Pancreas (tissue), 10 donors: ENCODE measurements at places on chromosomes 4 and X. TPM values are rescaled to one million over a fixed set of nuclear protein-coding genes. Genes with fewer than 3 reads are reported as not detected.

GPR119 gene
- total RNA-seq: 0.46 TPM

GRCh38 chr4:55080174-55080865 lies 45.1 kb downstream of the KDR start:
- no peak overlapping the region for H3K27ac ChIP-seq
- no peak for DNase-seq
- no peaks in the 10 kb centered on the region for H3K4me1 ChIP-seq

SLC10A3 gene
- 9.6 TPM for total RNA-seq

- peak overlapping the region; percentile 48 for H3K4me3 ChIP-seq
- H3K27ac ChIP-seq: peak overlapping the region; percentile 53
- no peak for DNase-seq
- peaks cover 25% of the 10 kb centered on the region for H3K4me1 ChIP-seq
- no peaks in the 10 kb centered on the region for H3K36me3 ChIP-seq
These were observed 675 bp downstream of the PRIMPOL start for GRCh38 chr4:184649971-184650855.

DNA sequence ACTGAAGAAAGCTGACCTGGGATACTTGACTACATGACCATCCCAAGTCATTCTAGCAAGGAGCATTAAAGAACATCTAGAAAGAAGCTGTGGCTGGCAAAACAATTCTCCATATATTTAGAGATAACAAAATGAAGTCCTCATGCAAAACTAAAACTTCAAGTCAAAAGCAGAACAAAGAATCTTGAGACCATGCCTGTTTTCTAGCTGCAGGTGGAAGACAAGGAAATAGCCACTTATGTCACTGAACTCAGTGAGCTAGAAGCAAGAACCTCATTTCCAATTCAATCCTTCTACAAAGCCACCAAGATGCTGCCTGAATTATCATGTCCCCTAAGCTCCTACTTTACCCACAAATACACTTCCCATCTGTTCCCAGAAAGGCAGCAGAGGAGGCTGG lies 13.8 kb downstream of the USP46 start:
- no peaks in the 10 kb centered on the region for H3K27me3 ChIP-seq
- no peaks in the 10 kb centered on the region for H3K36me3 ChIP-seq
- no peak overlapping the region for H3K27ac ChIP-seq
- H3K4me1 ChIP-seq: peaks cover 13% of the 10 kb centered on the region
- no peak for DNase-seq

DIAPH2 gene
- total RNA-seq: 5.8 TPM

NKRF gene
- 3.0 TPM for total RNA-seq

DNA sequence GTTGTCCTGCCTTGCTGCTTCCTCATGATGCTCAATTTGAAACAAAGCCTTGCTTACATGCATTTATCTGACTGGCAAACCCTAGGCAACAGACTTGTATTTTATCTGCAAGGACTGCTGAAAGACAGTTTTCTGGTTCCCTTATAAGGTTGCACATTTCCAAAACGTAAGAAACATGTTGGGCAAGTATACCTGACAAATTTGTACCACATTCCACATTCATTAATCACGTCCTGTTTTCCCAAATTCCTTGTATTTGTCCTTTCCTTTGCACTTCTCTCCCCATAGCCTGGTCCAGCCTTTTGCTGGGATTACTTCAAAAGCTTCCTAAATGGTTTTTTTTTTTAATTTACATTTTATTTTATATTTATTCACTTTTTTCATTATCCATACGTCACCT lies 310.1 kb downstream of the PPP3CA start:
- H3K4me1 ChIP-seq: no peaks in the 10 kb centered on the region
- no peaks in the 10 kb centered on the region for H3K27me3 ChIP-seq
- H3K36me3 ChIP-seq: no peaks in the 10 kb centered on the region
- H3K4me3 ChIP-seq: no peak overlapping the region

GRCh38 chr4:19285146-19285545 lies 966.6 kb upstream of the SLIT2 start:
- H3K27ac ChIP-seq: no peak overlapping the region
- H3K4me3 ChIP-seq: no peak overlapping the region
- no peaks in the 10 kb centered on the region for H3K36me3 ChIP-seq

HMX1 gene
- not detected for total RNA-seq

- H3K4me1 ChIP-seq: no peaks in the 10 kb centered on the region
- no peak for DNase-seq
- H3K27me3 ChIP-seq: no peaks in the 10 kb centered on the region
- no peak overlapping the region for H3K4me3 ChIP-seq
- no peaks in the 10 kb centered on the region for H3K36me3 ChIP-seq
These were observed 123.6 kb upstream of the RBPJ start for GRCh38 chr4:26197018-26197779.

NAP1L5 gene
- 2.2 TPM for total RNA-seq

KLHL4 gene
- not detected for total RNA-seq

DNA sequence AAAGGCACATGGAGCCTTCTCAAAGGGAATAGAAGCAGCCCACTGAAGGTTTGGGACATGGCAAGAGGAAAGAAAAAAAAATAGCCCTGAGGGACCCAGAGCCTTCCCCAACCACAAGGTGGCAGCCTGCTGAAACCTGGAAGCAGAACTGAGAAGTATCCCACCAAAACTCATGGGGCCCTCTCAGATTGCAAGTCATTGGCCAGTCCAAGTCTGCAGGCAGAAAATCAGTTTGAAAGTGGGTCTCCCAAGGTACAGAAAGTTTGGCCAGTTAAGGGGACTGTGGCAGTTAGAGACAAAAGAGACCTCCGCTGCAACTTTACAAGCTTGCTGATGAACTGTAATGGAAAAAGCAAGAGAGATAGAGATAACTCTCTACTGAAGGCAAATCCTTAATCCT lies 155.8 kb downstream of the ANTXR2 start:
- no peak overlapping the region for H3K4me3 ChIP-seq
- H3K27ac ChIP-seq: no peak overlapping the region
- no peaks in the 10 kb centered on the region for H3K27me3 ChIP-seq

NAAA gene
- total RNA-seq: 13.7 TPM

- H3K4me3 ChIP-seq: no peak overlapping the region
- H3K27me3 ChIP-seq: no peaks in the 10 kb centered on the region
- no peak overlapping the region for H3K27ac ChIP-seq
- no peak for DNase-seq
These were observed 14.8 kb downstream of the SPINK2 start for GRCh38 chr4:56806666-56807065.

GRCh38 chr4:14701896-14702295 lies 300.4 kb upstream of the CPEB2 start:
- H3K27me3 ChIP-seq: no peaks in the 10 kb centered on the region
- no peaks in the 10 kb centered on the region for H3K36me3 ChIP-seq
- H3K4me1 ChIP-seq: peaks cover 18% of the 10 kb centered on the region

ADGRA3 gene
- total RNA-seq: 13.4 TPM

- no peak overlapping the region for H3K4me3 ChIP-seq
- no peaks in the 10 kb centered on the region for H3K27me3 ChIP-seq
- H3K4me1 ChIP-seq: no peaks in the 10 kb centered on the region
- no peaks in the 10 kb centered on the region for H3K36me3 ChIP-seq
These were observed 212.0 kb upstream of the AFF2 start for GRCh38 chrX:148288451-148288850.

PDLIM3 gene
- total RNA-seq: 25.7 TPM

- no peaks in the 10 kb centered on the region for H3K27me3 ChIP-seq
- no peak overlapping the region for H3K4me3 ChIP-seq
- no peaks in the 10 kb centered on the region for H3K36me3 ChIP-seq
These were observed 725.9 kb upstream of the GRID2 start for GRCh38 chr4:91577864-91578263.

CWH43 gene
- total RNA-seq: 0.06 TPM

APOOL gene
- 6.9 TPM for total RNA-seq

PCSK1N gene
- 49.0 TPM for total RNA-seq

DNA sequence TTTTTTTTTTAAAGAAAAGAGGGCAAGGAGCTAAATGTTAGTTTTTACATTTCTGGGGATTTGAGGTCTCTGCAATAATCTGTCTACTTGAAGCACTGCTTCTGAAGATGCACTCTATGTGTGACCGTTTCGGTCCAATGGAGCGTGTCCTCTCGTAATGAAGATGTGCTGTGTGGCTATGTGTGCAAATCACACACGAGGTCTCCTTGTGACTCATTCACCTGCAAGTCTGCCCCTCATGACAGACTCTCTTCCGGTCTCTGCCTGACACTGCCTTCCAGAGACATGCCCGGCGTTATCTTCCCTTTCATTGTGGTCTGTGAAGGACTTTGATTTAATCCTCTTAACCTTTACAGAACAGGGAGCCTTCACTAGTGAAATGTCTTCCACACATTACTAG lies 84.3 kb downstream of the TRAM1L1 start:
- no peak for DNase-seq
- no peak overlapping the region for H3K27ac ChIP-seq
- H3K36me3 ChIP-seq: no peaks in the 10 kb centered on the region
- no peak overlapping the region for H3K4me3 ChIP-seq

GRCh38 chr4:46656071-46656470 lies 253.0 kb downstream of the COX7B2 start:
- no peaks in the 10 kb centered on the region for H3K27me3 ChIP-seq
- DNase-seq: no peak
